ENCODE measurements at places on chromosomes 4 and X. TPM values are rescaled to one million over a fixed set of nuclear protein-coding genes. Genes with fewer than 3 reads are reported as not detected.

Gene RAP2C
- total RNA-seq = 12.3 TPM

Gene GPR50
- not detected for total RNA-seq

Gene ADH5
- 149 TPM for total RNA-seq

Gene GCNA
- total RNA-seq = 5.4 TPM

Gene ANOS1
- 10.4 TPM for total RNA-seq

Gene SMIM10
- total RNA-seq = 9.9 TPM

Gene CABS1
- not detected for total RNA-seq

Gene LRIT3
- 0.85 TPM for total RNA-seq

Gene CENPVL1
- total RNA-seq = not detected

Gene MEPE
- not detected for total RNA-seq

Gene SLC9B2
- 8.7 TPM for total RNA-seq

Gene TRO
- total RNA-seq = 21.1 TPM

Gene BCLAF3
- 10.5 TPM for total RNA-seq

Gene UGT2A1
- total RNA-seq = not detected

Gene EDNRA
- 22.2 TPM for total RNA-seq

Gene IRS4
- not detected for total RNA-seq

Gene PABPC1L2B
- total RNA-seq = not detected

Gene CCNB3
- total RNA-seq = not detected
